ENCODE measurements at places on chromosomes 1 and 21.

- no peak for DNase-seq
Measured at GRCh38 chr1:61356016-61356415, 273.7 kb downstream of the NFIA start.

- DNase-seq, result no peak
Measured at GRCh38 chr1:180384286-180385005, 117.9 kb downstream of the ACBD6 start.

DNA sequence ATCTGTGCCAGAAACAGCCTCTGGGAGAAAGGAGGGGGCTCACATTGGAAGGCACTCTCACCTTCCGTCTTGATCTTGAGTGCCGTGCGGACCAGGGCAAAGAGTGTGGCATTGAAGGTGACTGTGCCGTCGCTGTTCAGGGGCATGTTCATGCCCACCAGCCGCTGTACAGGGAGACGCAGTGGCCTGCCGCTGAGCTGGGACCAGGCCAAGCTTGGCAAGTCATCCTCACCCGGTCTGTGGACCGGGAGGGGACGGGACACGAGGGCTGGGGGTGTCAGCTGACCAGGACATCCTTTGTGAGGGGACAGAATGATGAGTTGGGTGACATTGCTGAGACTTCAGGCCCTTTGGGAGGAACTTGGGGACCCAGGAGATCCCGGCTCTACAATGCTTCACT is 25.0 kb upstream of the KIF21B start:
- no peak for DNase-seq

DNA sequence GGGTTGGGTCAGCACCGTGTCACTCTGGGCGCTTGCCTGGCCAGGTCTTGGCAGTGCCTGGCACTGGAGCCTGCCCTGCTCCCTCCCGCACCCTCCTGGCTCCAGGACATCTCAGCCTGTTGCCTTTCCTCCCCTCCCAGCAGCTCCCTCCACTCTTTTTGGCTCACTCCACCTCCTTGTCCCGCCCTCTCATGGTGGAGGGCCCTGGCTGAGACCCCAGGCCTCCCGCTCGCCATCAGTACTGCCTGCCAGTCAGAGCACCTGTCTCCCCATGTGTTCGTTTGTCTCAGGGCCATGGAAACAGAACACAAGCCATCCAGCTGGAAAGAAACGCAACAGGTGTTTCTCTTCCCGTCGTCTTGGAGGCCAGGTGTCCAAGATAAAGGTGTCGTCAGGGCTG is 61.0 kb downstream of the B3GALT5 start:
- DNase-seq, result no peak

DNA sequence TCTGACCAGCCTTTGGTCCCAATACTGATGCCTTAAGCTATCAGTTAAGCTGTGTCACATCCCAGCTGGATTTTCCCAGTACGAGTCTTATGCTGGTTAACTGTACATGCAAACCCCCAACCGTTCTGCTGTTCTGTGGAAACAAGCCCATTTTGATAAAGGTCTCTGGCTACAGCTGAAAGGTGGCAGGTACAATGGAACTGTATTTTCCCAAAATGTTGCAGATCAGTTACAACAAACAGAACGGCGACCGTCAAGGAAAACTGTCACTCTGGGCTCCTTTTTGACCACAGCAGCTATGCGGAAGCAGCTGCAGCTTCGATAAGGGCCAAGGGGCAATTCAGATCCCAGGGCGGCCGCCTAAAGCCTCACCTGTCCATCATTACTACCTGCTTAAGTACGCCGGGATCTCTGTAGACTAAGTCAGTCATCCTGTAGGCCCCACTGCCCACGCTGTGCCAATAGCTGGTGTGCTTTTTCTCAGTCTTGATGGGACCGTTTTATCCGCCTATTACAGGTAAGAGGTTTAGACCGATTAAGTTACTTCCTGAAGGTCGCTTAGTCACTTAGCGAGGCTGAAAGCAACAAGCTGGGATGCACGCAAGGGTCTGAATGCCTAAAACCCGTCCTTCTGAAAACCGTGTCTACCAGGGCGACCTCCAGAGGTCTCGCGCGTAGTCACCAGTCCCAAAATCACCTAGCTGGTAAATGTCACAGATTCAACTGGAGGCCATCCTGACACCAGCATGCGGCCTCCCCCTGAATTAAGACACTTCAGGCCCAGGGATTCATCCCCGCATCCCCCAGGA is 11.1 kb upstream of the RAB42 start:
- DNase-seq, result peak; percentile 36
